ENCODE measurements at places on chromosomes 1 and 21.

DNA sequence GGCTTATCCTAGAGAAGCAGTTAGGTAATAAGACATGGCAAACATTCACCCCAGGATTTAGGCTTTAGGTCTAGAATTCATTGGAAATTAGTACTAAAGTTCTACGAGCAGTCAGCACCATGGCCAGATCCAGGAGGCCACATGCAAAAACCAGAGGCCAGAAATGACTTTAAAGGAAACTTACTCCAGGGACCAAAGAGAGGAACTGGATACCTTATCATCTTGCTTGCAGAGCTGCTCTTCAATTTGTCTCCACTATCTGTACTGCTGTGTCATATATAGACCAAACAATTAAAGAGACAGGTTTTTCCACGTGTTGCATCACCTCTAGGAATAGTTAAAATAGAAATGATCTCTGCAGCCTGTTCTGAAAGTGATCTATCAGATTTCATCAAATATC, 127.8 kb downstream of the LMX1A start:
- no peaks in the 10 kb centered on the region for H3K27me3 ChIP-seq
- no peak for DNase-seq
- H3K36me3 ChIP-seq, result no peaks in the 10 kb centered on the region
- no peak overlapping the region for H3K27ac ChIP-seq

GRCh38 chr1:19342894-19343616, 30.9 kb downstream of the SLC66A1 start:
- DNase-seq, result no peak
- no peak overlapping the region for H3K4me3 ChIP-seq
- H3K27ac ChIP-seq, result no peak overlapping the region
- no peaks in the 10 kb centered on the region for H3K27me3 ChIP-seq

GRCh38 chr21:14452031-14452726, 69.2 kb upstream of the HSPA13 start:
- no peaks in the 10 kb centered on the region for H3K4me1 ChIP-seq
- no peaks in the 10 kb centered on the region for H3K27me3 ChIP-seq
- no peaks in the 10 kb centered on the region for H3K36me3 ChIP-seq
- DNase-seq, result no peak
- H3K27ac ChIP-seq, result no peak overlapping the region

GRCh38 chr1:86696522-86696921, 7.9 kb upstream of the SH3GLB1 start:
- H3K36me3 ChIP-seq, result no peaks in the 10 kb centered on the region
- H3K4me3 ChIP-seq, result no peak overlapping the region
- no peak for DNase-seq

GRCh38 chr1:71930511-71930910, 351.8 kb downstream of the NEGR1 start:
- no peaks in the 10 kb centered on the region for H3K27me3 ChIP-seq
- H3K36me3 ChIP-seq, result no peaks in the 10 kb centered on the region
- no peak overlapping the region for H3K27ac ChIP-seq
- H3K4me1 ChIP-seq, result no peaks in the 10 kb centered on the region
- H3K4me3 ChIP-seq, result no peak overlapping the region
- DNase-seq, result no peak

GRCh38 chr1:114286179-114286578, 132.5 kb upstream of the SYT6 start:
- no peaks in the 10 kb centered on the region for H3K36me3 ChIP-seq
- H3K27ac ChIP-seq, result no peak overlapping the region
- no peak overlapping the region for H3K4me3 ChIP-seq
- H3K27me3 ChIP-seq, result no peaks in the 10 kb centered on the region

DNA sequence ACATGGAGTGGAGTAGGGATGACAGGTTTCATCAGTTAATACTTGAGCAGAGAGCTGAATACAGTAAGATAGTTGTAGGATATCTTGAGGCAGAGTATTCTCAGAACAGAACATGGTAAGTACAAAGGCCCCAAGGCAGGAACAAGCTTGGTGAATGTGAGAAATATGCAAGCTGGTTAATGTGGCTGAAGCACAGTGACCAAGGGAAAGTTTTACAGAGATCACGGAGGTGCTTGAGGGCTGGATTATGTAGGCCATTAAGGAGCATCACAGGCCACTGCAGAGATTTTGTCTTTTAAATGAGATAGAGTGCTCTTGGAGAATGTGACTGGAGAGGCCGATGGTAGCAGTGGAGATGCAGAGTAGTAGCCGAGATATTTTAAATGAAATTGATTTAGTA, 54.0 kb upstream of the BOLA1 start:
- no peak for DNase-seq
- H3K27ac ChIP-seq, result no peak overlapping the region
- no peak overlapping the region for H3K4me3 ChIP-seq
- peaks cover 32% of the 10 kb centered on the region for H3K4me1 ChIP-seq
- H3K27me3 ChIP-seq, result no peaks in the 10 kb centered on the region

DNA sequence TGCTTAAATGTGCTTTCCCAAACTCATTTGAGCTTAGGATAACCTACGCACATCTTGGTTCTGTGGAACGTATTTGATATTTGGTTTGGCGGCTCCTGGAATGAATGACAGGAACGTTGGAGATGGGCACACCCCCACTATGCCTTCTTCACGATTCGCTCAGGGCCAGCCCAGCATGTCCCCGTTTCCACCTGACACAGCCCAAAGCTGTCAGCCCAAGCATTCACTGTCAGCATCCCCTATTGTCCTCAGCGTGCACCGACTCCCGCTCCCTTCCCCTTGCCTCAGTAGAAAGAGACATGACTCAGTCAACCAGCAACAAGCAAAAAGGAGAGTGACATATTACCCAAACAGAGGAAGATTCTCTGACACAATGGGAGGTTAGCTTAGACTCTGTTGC, 181.4 kb downstream of the KCNJ6 start:
- H3K4me1 ChIP-seq, result peaks cover 8% of the 10 kb centered on the region
- H3K27ac ChIP-seq, result no peak overlapping the region
- DNase-seq, result no peak
- no peaks in the 10 kb centered on the region for H3K27me3 ChIP-seq
- no peak overlapping the region for H3K4me3 ChIP-seq

DNA sequence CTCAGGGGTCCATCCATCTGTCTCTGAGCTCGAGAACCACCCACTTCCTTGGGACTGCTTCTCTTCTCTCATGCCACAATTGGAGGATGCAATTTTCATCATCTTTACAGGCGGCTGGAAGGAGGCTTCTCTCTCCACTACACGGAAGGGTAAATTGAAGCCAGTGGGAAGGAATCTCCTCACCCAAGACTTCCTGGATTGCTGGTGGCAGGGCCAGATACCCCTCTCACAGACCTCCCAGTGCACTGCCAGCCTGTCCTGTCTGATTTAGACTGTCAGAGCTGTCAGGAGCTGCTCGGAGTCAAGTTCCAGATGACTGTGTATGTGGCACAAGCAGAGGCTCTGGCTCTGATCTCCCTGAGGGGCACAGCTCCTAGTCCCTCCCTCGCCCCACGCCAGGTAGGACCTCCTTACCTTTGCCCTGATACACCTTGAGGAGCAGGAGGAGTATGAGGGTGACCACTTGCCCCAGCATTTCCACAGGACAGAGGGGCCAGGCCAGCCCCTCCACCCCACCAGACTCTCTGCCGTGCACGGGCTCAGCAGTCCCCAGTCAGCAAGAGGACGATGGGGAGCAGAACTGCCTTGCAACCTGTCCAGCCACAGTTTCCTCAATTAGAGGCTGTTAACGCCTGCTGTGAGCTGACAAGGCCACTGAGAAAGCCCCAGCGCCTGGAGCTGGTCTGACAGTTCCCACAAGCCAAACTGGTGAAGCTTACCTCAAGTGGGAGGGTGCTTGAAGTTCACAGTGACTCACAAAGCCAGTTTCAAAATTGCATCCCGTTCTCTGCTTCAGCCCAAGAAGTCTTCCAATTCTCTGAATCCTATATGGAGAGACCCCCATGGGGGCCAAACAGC, at the start of gene CD244:
Gene CD244 (minus strand): TSS at position 685 of the 858 bp plus-strand sequence. CDS start 210 bp downstream, at position 475.
- no peaks in the 10 kb centered on the region for H3K4me1 ChIP-seq
- H3K36me3 ChIP-seq, result no peaks in the 10 kb centered on the region
- H3K27me3 ChIP-seq, result no peaks in the 10 kb centered on the region
- H3K4me3 ChIP-seq, result no peak within 1 kb of the TSS

DNA sequence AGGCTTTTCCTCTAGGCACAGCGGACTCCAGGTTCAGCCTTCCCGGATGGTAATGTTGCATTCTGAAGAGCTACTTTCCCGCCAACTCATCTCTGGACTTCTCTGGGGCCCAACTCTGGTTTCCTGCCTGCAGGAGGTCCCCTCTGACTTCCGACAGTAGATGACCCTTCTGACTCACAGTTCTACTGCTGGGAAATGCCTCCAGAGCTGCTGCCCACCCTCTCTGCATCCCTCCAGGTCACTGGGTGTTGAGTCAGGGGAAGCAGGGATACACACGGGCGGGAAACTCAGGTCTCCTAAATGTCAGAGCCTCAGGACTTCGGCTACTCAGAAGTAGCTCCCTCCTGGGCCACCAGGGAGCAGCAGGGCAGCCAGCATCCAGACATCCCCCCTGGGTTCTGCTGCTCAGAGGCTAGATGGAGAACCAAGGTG, 2.1 kb upstream of the KIF21B start:
- H3K27ac ChIP-seq, result no peak overlapping the region
- no peaks in the 10 kb centered on the region for H3K36me3 ChIP-seq
- no peaks in the 10 kb centered on the region for H3K27me3 ChIP-seq
- no peak for DNase-seq
- peaks cover 7% of the 10 kb centered on the region for H3K4me1 ChIP-seq

DNA sequence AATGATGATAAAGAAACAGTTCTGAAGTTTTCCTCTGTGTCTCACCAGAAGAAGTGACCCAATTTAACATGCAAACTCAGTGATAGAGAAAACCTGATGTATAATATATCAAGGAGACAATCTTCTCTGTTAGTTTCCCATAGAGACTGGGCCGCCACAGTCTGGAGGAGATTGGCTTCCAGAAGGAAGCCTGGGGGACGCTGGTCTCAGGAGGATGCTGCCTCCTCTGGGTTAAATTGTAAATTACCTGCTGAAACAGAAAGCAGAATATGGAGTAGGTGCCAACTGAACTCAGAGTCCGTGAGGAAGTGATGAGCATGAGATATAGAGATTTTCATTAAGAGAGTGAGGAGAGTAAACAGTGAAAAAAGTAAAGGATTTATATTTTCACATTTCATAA, 15.8 kb downstream of the OR14I1 start:
- no peaks in the 10 kb centered on the region for H3K27me3 ChIP-seq
- no peak for DNase-seq
- H3K36me3 ChIP-seq, result no peaks in the 10 kb centered on the region
- H3K4me3 ChIP-seq, result no peak overlapping the region
- no peaks in the 10 kb centered on the region for H3K4me1 ChIP-seq

DNA sequence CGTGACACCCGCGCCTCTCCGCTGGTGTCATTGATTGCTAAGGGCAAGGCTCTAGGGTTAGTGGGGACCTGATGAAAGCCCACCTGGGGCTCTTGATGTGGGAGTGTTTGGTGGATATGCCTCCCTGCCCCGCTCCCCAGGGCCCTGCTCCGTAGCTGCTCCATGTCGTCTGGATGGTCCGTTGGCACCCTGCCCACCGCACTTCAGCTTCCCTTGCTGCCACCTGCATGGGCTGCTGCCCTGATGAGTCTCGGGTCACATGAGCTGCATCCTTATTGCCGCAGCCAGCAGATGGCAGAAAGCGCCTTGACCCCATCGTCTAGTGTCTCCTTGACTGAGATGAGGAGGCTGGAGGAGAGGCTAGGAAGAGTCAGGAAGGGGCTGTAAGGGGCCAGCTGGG, 439.4 kb downstream of the CAMTA1 start:
- no peak overlapping the region for H3K27ac ChIP-seq
- H3K27me3 ChIP-seq, result no peaks in the 10 kb centered on the region
- DNase-seq, result no peak
- no peaks in the 10 kb centered on the region for H3K36me3 ChIP-seq
- H3K4me1 ChIP-seq, result no peaks in the 10 kb centered on the region
- H3K4me3 ChIP-seq, result no peak overlapping the region

All from ascending aorta (tissue), 2 donors.